ENCODE measurements at places on chromosomes 7 and 10.

- no peak for DNase-seq
These were observed 116.8 kb downstream of the ZPBP start for GRCh38 chr7:49976238-49976637.

- no peak for DNase-seq
These were observed 9.9 kb downstream of the PRR15 start for GRCh38 chr7:29573567-29573966.

GRCh38 chr7:45150199-45150598 lies 7.4 kb upstream of the RAMP3 start:
- DNase-seq: no peak

DNA sequence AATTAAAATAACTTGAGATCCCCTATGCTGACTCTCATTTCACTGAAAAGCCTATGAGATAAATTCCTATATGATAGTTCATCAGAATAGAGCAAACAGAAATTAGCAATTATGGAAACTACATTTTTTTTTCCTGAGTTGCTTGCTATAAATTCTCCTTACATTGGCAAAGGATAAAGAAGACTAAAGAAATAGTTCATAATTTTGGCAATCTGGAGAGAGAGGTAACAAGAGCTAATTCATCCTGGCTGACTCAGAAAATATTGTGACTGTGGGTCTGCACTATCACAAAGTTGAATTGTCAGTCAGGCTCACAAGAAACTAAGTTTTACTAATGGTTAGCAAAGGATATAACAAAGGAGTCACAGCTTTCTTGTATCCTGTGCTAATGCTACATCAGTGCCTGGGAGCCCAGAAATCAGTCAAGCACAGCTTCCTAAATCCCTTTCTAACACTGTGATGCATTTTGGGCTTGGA lies 483.0 kb downstream of the MAGI2 start:
- no peak for DNase-seq
